ENCODE measurements at places on chromosomes 16 and 17. TPM values are rescaled to one million over a fixed set of nuclear protein-coding genes. Genes with fewer than 3 reads are reported as not detected.

Gene PRSS53
- 8.2 TPM for total RNA-seq

Gene DNAH2
- not detected for total RNA-seq

Gene CHP2
- total RNA-seq = not detected

Gene HSD3B7
- not detected for total RNA-seq

Gene CCL7
- total RNA-seq = not detected

Gene KRTAP4-6
- not detected for total RNA-seq

Gene PER1
- total RNA-seq = 1,740 TPM

Measured in CD4-positive, CD25-positive, alpha-beta regulatory T cell (primary cell).